ENCODE measurements at places on chromosomes 16 and 17.
A peak's percentile ranks its signal among the peaks of the same experiment; 100 is the strongest.

GRCh38 chr17:49646391-49647255, 31.3 kb downstream of the SPOP start:
- DNase-seq, result peak; percentile 13

- DNase-seq, result no peak
Measured at GRCh38 chr17:75975757-75976174, 3.2 kb downstream of the ACOX1 start.

DNA sequence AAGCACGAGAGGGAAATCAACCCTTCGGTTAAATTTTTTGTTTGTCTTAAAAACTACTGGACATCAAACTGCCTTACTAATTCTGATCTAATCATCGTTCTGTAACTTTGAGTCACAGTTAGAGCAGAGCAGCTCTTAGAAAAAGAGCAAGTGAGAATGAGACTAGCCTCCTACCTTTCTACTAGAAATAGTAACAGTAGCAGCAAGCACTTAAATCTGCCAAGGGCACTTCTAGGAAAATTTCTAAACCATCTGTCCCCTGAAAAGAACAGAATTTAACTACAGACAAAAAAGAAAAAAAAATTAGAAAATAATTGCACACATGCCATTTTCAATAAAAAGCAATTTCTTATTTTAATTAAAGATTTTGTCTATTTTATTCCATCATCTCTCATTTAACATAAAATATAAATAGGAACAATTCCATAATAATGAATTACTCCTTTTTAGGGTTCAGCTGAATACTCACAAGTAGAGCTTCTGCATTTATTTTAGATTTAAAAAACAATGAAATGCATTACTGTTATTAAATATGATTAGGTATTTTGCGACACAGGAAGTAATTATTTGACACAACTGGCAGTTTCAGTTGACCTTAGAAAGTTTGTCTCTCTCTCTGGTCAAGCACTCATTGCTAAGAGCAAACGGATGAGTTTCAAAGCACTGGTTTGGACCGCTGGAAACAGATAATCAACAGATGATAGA, 250.8 kb upstream of the SOX9 start:
- no peak for DNase-seq

GRCh38 chr17:47427985-47428384, 102.9 kb upstream of the NPEPPS start:
- DNase-seq, result no peak

GRCh38 chr16:80733407-80733806, 71.0 kb downstream of the CDYL2 start:
- no peak for DNase-seq

DNA sequence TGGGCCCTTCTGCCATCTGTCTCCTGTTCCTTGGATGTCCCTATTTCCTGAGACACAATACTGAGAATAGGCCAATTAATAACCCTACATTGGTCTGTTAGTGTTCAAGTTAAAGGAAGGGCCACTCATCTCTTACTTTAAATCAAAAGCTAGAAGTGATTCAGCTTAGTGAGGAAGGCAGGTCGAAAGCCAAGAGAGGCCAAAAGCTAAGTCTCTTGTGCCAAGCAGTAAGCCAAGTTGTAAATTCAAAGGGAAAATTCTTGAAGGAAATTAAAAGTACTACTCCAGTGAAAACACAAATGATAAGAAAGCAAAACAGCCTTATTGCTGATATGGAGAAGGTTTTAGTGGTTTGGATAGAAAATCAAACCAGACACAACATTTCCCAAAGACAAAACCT, 28.8 kb downstream of the ANKFN1 start:
- DNase-seq, result no peak

DNA sequence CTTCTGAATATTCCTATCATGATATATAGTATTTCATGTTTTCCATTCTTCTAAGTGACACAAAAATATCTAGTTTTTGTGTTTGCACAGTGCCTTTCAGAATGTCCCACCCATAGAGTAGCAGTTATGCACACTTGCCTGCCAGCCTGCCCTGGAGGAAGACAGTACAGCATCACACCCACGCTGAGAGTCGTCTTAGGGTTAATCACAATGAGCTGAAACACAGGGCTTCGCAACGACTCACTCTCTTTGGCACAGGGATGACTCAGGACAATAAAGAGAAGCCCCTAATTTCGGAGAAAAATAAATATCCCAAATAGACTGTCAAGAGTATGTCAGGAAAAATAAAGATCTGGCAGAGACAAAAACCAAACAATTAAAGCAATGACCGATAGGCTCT, 11.6 kb upstream of the NDUFAB1 start:
- no peak for DNase-seq

DNA sequence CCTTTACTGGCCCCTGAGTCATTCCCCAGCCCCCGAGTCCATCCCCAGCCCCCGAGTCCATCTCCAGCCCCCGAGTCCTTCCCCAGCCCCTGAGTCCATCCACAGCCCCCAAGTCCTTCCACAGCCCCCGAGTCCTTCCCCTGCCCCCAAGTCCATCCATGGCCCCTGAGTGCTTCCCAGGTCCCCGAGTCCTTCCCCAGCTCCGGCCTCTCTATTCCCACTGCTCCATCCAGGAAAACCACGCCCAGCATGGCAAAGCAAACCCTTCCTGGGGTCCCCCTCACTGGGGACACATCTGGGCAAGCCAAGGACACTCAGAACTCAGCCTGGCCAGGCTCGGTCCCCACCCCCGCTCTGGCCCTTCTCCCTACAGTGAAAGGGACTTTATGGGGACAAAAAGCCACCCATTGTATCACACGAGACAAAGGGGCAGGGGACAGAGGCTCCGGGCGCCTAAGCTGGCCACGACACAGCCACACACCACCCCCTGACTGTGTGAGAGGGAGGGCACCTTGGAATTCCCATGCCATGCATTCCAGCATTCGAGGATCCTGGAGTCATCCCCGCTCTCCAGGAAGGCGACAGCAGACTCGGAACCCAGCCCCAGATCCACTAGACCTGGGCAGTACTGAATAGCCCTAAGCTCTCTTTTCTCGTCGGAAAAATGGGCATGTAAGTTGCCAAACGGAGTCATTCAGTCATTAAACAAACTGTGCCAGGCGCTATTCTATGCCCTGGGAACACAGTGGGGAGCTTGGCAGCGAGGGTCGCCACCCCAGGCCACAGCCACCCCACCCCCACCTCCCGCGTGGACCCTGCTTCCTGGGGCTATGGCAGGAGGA, 14.0 kb downstream of the PLLP start:
- DNase-seq, result no peak

- DNase-seq, result peak; percentile 30
Measured at GRCh38 chr17:38900978-38901656, 24.3 kb upstream of the LASP1NB start.

All from stimulated activated CD8-positive, alpha-beta memory T cell treated with anti-CD3 and anti-CD28 coated beads, Interleukin-15, amount 100 ng/mL, for 48 hours (primary cell).